ENCODE measurements at places on chromosomes 2 and 18.

GRCh38 chr2:46009772-46010171 lies 287.4 kb upstream of the EPAS1 start:
- no peak for DNase-seq

DNA sequence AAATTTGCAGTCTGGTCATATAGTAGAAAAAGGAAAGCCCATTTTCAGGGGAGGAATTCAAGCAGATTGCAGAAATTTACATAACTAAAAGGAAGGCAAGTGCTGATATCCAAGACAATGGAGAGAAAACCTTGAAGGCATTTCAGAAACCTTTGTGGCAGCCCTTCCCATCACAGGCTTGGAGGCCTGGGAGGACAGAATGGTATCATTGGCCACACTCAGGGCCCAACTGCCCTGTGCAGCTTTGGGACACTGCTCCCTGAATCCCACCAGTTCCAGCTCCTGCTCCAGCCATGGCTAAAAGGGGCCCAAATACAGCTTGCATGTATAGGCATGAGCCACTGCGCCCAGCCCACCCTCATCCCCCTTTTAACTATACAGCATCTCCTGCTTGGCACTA lies 81.1 kb upstream of the NYAP2 start:
- DNase-seq, result no peak

DNA sequence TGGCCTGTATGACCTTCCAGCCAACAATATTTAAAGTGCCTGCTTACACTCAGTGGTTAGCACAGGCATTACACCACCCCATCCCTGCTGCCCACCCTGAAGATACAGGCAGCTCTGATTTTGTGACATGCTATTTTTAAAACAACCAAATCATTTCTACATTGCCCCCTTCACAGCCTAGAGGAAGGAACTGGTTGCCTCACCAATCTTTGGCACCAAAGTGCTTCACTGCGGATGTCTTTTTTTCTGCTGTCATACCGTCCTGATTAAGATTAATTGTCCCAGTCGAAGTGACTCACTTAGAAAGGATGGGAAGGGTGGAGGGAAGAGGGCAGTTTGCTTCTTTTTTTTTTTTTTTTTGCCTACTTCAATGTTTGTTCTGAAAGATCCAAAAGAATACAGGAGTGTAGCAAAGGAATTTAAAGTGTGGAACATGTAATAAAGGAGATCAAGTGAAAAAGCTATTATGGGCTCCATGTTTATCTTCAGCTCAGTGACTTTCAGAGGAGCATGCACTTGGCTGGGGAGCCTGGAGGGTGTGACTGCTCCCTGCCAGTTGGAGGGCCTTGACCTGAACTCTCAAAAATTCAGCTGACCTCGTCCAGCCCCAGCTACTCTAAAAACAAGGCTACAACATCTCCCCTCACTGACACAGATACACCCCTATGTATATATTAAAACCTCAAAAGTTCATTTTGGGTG lies 501.1 kb upstream of the TNP1 start:
- DNase-seq, result no peak

DNA sequence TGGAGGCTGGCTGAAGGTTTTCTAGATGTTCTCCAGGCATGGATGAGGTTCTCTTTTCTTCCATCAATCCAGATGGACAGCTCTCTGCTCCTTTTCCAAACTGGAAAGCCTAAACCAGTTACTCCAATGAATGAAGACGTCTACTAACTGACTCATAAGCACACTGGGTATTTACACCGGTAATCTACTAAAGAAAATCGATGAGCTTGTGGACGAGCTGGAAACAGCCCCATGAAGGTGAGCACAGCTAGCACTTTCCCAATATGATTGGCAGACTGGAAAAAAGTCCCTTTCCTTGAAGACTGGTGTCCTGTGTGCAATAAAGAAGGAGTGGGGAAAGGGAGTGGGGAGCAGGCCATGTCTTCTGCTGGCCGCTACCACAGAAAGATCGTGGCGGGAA lies 84.0 kb downstream of the ACTR2 start:
- no peak for DNase-seq

GRCh38 chr2:20146401-20146800 lies 78.5 kb downstream of the SDC1 start:
- DNase-seq, result no peak

DNA sequence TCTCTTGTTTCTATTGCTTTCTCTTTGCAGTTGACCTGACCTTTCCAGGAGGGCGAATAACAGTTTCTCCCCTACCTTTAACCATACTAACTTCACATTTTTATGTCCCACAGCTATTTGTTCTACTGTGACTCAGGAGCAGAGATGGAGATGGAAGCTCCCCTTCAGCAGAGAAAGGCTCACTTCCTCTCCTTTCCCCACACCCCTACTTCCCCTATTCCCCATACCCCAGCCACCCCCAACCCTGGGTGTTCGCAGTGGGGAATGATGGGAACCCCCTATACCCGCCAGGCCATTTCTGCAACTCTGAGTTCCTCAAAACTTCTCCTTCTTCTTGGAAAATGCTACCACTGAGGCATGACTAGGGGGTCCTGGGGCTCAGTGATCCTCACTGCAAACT lies 285.4 kb upstream of the MGAT5 start:
- no peak for DNase-seq

DNA sequence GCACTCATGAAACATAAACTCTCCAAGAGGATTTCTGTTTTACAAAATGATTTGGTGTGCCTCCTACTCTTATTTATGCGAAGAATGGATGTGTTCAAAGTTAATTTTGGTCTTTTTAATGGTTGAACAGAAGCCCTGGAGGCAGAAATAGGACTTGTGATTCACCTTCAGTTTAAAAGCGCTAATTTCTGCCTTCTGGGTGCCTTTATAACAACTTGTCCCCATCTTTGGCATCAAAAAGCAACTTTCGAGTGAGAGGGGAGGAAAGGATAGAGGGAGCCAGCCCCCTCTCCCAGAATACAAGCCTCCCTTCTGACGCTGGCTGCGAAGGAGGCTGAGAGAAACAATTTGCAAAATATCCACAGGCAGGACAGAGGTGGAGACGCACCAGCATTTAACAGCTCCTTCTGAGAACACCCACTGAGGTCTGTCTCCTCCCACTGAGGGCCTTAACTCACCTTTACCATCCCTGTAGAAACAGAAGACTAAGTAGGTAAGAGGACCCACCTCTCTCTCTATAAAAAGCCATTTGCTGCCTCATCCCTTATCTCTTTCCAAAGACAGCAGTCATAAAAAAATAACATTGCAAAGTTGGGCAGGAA lies 24.3 kb upstream of the BCL11A start:
- no peak for DNase-seq

DNA sequence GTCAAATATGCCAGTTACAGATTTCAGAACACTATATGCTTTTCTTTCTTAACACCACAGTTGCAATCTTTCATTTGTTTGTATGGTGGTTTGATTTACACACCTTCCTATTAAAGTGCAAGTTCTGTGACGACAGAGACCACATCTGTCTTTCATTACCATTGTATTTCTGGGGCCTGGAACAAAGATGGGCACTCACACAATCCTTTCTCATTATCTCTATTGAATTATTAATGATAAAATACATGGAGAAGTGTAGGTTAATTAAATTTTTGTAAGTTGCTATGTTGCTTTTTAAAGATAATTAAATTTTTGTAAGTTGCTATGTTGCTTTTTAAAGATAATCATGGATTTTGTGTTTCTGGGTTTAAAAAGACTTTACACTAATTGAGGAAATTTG lies 79.9 kb downstream of the KCTD18 start:
- no peak for DNase-seq

GRCh38 chr2:120710256-120710655 lies 25.4 kb upstream of the GLI2 start:
- DNase-seq, result no peak

All from dorsolateral prefrontal cortex (tissue), 122 donors.